Activated T-helper 2 cell treated with anti-CD3 and anti-CD28 coated beads, Interferon-gamma antibody, Interleukin-2, Interleukin-4, amounts not matched to agents 10 μg/mL and 5 μg/mL and 100 μg/mL, durations not matched to agents 14 hours and 24 hours and 36 hours (primary cell): ENCODE measurements at places on chromosomes 4 and X. TPM values are rescaled to one million over a fixed set of nuclear protein-coding genes. Genes with fewer than 3 reads are reported as not detected.

The MAGEB1 gene
- total RNA-seq, result not detected in 2 replicates

The RTL5 gene
- 0.23 and 0.25 TPM in 2 replicates for total RNA-seq

The FAT1 gene
- 0.05 TPM in 2 replicates for total RNA-seq

The GLRA3 gene
- not detected in 2 replicates for total RNA-seq
